Stimulated activated CD8-positive, alpha-beta memory T cell treated with anti-CD3 and anti-CD28 coated beads, Interleukin-15, amount 100 ng/mL, for 48 hours (primary cell): ENCODE measurements at places on chromosomes 6 and 20.

DNA sequence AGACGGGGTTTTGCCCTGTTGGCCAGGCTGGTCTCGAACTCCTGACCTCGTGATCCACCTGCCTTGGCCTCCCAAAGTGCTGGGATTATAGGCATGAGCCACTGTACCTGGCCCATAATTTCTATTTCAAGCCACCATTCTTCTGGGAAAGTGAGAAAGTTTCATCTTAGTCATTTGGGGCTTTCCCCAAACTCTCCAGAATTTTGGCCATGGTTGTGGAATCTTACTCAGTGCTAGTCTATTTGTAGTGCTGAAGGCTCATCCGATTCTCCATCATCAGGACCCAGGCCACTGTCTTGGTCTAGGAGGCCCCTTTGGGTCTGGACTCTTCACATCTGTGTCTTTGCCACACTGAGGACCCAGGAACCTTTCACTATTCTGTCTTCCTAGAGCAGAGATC lies 164.9 kb downstream of the EYA2 start:
- DNase-seq, result no peak

GRCh38 chr6:5308066-5308465 lies 46.8 kb downstream of the FARS2 start:
- DNase-seq, result no peak

GRCh38 chr6:15839969-15840541 lies 177.2 kb upstream of the DTNBP1 start:
- DNase-seq, result no peak

GRCh38 chr20:32495949-32496348 lies 89.2 kb downstream of the NOL4L start:
- no peak for DNase-seq

GRCh38 chr6:8672882-8673281 lies 237.5 kb upstream of the SLC35B3 start:
- no peak for DNase-seq

GRCh38 chr20:3687655-3688054 lies 5.8 kb upstream of the ADAM33 start:
- no peak for DNase-seq

DNA sequence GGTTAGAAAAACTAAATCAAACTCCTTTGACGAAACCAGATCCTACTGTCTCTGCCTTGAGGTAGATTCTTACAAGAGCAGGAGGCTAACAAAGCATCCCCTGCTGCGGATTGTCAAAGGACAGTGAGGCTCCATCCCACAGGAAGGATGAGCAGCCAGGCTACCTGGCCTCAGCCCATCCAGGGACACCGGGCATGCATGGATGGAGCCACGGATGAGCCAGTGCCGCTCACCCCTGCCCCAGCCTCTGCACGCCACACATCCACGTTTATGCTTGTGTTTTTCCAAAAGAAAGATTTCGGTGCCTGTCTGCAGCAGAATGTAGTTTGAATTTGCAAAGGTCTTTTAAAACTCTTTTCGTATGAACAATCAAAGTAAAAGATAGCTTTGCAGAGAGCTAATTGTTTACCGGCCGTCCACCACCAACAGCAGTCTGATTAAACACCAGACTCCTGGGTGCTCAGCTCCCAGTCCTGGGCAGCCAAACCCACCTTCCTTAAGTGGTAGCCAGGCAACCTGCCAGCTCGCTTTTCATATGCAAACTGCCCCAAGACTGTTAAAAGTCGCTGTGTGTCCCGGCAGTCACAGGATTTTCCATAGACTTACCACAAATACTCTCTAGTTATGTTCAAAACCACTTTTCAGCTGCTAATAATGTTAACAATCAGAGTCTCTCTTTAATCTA lies 999 bp downstream of the THBS2 start:
- DNase-seq, result no peak

GRCh38 chr6:41077536-41077935 lies 4.8 kb downstream of the NFYA start:
- DNase-seq, result no peak

GRCh38 chr6:12312736-12313135 lies 22.6 kb downstream of the EDN1 start:
- no peak for DNase-seq

- DNase-seq, result no peak
These were observed 71.5 kb downstream of the FILIP1 start for GRCh38 chr6:75422024-75422639.

GRCh38 chr6:24125980-24126379 lies at the start of gene NRSN1:
TSS of gene NRSN1 (plus strand) at chr6:24126215. CDS start at chr6:24134328, 8,113 bp downstream.
- DNase-seq, result no peak
